SJCRH30 (cell line): ENCODE measurements at places on chromosomes 6 and 20.

DNA sequence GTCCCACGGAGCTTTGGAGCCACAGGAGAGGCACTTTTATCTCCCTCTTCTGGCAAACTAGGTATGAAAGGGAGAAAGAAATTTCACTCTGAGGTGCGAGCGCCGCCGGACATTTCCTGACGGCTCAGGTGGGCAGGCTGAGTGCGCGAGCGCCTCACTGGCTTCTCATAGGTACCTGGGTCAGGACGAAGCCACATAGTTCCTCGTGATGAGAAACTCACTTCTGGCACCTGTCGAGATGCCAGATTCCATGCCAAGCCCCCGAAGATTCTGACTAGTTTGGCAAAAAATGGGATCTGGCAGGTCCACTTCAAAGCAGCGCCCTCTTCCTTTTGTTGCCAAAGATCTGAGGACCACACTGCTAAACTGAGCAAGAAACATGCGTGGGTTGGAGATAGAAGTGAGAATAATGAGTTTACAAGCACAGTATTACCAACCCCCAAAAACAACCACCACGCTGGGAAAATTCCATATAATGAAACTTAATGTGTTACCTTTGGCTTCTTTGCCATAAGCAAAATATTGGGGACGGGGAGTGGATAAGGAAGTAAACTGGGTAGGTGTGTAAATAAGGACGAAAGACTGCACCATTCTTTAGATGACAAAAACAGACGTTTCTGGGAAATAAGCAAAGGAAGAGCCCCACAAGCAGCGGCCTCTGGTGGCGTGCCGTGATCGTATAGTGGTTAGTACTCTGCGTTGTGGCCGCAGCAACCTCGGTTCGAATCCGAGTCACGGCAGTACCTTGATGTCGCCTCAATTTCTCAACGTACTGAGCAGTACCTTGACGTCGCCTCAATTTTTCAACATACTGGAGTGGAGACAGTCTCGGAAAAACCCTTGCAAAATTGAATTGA, 89.8 kb upstream of the PRSS16 start:
- H3K36me3 ChIP-seq = no peaks in the 10 kb centered on the region
- H3K4me1 ChIP-seq = no peaks in the 10 kb centered on the region
- no peaks in the 10 kb centered on the region for H3K27me3 ChIP-seq
- no peak for DNase-seq

DNA sequence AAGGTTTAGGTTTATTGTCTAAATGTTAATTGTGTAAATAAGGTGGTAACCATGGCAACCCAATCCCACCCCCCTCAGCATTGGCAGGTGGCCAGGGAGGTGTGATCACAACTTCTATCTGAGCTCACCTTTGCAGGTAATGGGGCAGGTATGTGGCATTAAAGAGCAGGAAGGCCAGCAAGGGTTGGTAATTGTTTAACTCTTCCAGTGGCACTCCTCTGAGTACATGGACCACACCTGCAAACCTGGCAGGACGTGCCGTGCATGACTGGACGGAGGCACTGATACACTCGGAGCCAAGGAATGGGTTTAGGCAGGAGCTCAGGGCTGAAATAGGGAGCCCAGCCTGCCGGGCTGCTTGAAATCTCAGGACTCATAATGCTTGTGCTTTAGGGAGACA, 107.0 kb upstream of the BMP2 start:
- DNase-seq = no peak
- no peak overlapping the region for H3K4me3 ChIP-seq
- H3K36me3 ChIP-seq = no peaks in the 10 kb centered on the region
- no peaks in the 10 kb centered on the region for H3K27me3 ChIP-seq
- H3K4me1 ChIP-seq = peaks cover 13% of the 10 kb centered on the region
- H3K27ac ChIP-seq = no peak overlapping the region

GRCh38 chr6:17705428-17705777, 1.3 kb downstream of the NUP153 start:
- H3K27me3 ChIP-seq = no peaks in the 10 kb centered on the region
- H3K4me1 ChIP-seq = no peaks in the 10 kb centered on the region
- peaks cover 6% of the 10 kb centered on the region for H3K36me3 ChIP-seq

GRCh38 chr6:20630617-20631548, 96.6 kb downstream of the CDKAL1 start:
- no peaks in the 10 kb centered on the region for H3K36me3 ChIP-seq
- H3K4me3 ChIP-seq = no peak overlapping the region
- no peak for DNase-seq
- no peaks in the 10 kb centered on the region for H3K4me1 ChIP-seq
- no peaks in the 10 kb centered on the region for H3K27me3 ChIP-seq

DNA sequence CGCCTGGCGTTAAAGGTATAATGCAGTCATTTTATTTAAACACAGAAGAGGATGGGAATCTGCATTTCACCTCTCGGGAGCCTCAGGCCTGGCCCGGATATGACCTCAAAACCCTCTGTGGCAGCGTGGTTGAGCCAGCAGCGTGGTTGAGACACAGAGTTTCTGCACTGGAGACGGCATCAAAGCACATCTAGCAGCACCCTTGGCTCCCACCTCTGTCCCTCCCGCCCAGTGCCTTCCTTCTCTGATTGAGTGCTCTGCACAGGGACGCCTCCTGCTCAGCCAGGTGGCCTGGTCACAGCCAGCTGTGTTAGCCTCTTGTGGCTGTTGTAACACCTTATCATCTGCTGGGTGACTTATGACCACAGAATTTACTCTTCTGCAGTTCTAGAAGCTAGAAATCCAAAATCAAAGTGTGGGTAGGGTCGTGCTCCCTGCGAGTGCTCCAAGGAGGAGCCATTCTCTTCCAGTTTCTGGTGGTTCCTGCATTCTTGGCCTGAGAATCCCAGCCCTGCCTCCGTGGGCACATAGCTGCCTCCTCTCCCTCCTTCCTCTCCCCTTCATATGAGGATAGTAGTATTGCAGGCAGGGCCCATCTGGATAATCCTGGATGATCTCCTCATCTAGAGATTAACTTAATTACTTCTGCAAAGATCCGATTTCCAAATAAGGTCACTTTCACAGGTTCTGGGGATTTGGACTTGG, 156.7 kb downstream of the SYCP2 start:
- no peak overlapping the region for H3K27ac ChIP-seq
- no peaks in the 10 kb centered on the region for H3K36me3 ChIP-seq
- no peak overlapping the region for H3K4me3 ChIP-seq
- no peaks in the 10 kb centered on the region for H3K4me1 ChIP-seq

GRCh38 chr6:167470101-167470835, 145.4 kb downstream of the TTLL2 start:
- no peaks in the 10 kb centered on the region for H3K36me3 ChIP-seq
- H3K4me3 ChIP-seq = no peak overlapping the region
- H3K27me3 ChIP-seq = no peaks in the 10 kb centered on the region
- no peaks in the 10 kb centered on the region for H3K4me1 ChIP-seq
- DNase-seq = no peak
